ENCODE measurements at places on chromosomes 4 and X. TPM values are rescaled to one million over a fixed set of nuclear protein-coding genes. Genes with fewer than 3 reads are reported as not detected.

Gene SLC16A2
- total RNA-seq: 22.0 TPM

GRCh38 chr4:45442466-45442865, 681.4 kb downstream of the GABRG1 start:
- no peaks in the 10 kb centered on the region for H3K27me3 ChIP-seq
- no peak overlapping the region for H3K4me3 ChIP-seq
- H3K36me3 ChIP-seq: no peaks in the 10 kb centered on the region
- no peak overlapping the region for H3K27ac ChIP-seq
- DNase-seq: peak; percentile 51

GRCh38 chrX:71912156-71912555, 1.5 kb downstream of the NHSL2 start:
- no peak overlapping the region for H3K27ac ChIP-seq
- no peak for DNase-seq
- peaks cover 15% of the 10 kb centered on the region for H3K4me1 ChIP-seq
- no peaks in the 10 kb centered on the region for H3K27me3 ChIP-seq

DNA sequence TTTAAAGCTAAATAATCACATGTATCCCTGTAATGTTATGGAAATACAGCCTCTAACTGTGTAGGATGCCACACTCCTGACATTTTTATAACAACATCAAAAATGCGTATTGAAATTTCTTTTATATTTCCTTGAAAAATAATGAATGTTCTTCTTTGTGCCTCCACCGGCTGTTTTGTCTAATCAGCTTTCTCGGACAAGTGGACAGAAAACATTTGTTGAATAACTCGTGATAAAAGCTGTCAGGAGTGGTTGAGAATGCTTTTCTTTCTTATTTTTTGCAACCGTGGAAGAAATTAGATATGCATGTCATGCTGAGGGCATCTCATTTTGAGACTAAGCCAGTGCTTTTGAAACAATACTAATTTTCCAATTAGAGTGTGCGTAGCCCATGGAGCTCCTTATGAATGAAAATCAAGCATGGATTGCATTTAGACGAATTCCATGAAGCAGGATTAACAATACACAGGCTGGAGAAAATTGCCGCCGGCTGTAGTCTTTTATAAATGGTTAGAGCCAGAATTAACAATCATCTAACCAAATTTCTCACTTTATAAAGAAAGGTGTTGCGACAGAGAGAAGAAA, 614.5 kb upstream of the LCORL start:
- no peak overlapping the region for H3K4me3 ChIP-seq
- no peaks in the 10 kb centered on the region for H3K27me3 ChIP-seq
- DNase-seq: no peak
- H3K36me3 ChIP-seq: no peaks in the 10 kb centered on the region
- no peak overlapping the region for H3K27ac ChIP-seq

GRCh38 chr4:5444918-5445517, 263.3 kb downstream of the EVC2 start:
- no peaks in the 10 kb centered on the region for H3K27me3 ChIP-seq
- no peak overlapping the region for H3K27ac ChIP-seq
- DNase-seq: no peak
- H3K4me3 ChIP-seq: no peak overlapping the region

DNA sequence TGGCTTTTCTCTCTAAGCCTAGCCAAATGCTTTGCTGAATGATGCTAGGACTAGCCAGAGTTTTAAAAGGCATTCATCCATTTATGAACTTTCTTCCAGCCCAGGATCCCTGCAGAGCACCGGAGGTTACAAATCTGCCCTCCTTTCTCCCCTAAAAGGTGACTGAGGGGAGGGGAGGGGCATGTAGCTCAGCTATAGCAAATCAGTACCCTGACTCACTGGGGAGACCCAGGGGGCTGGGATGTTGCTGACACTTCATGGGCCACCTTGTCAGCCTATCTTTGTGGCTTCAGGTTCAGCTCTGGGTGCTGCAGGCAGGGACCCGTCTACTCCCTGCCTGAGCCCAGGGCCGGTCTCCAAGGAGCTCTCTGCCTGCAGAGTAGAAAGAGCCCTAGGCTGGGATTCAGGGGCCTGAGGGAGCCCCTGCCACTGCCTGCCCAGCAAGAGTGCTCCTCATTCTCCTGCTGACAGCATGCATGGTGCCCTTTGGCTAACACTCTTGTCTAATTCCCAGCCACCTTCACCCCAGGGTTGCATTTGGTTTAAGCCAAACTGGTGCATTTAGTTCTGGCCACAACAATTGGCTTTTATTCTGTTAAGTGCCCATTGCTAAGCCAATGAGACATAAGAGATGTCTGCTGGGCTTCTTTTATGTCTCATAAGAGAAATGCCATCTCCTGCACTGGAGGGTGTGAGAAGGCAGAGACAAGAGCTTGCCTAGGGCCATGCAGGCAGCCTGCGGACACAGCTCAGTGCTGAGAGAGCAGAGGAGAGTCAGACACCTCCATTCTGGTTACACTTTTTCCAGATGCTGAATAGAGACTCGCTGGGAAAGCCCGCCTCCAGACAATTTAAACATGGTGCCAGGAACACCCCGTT, 11.9 kb upstream of the UBA6 start:
- no peaks in the 10 kb centered on the region for H3K36me3 ChIP-seq
- no peaks in the 10 kb centered on the region for H3K27me3 ChIP-seq
- H3K4me1 ChIP-seq: peaks cover 23% of the 10 kb centered on the region
- no peak overlapping the region for H3K4me3 ChIP-seq

GRCh38 chr4:13171292-13172057, 312.7 kb downstream of the RAB28 start:
- H3K27ac ChIP-seq: no peak overlapping the region
- H3K36me3 ChIP-seq: no peaks in the 10 kb centered on the region
- peak; percentile 7 for DNase-seq

DNA sequence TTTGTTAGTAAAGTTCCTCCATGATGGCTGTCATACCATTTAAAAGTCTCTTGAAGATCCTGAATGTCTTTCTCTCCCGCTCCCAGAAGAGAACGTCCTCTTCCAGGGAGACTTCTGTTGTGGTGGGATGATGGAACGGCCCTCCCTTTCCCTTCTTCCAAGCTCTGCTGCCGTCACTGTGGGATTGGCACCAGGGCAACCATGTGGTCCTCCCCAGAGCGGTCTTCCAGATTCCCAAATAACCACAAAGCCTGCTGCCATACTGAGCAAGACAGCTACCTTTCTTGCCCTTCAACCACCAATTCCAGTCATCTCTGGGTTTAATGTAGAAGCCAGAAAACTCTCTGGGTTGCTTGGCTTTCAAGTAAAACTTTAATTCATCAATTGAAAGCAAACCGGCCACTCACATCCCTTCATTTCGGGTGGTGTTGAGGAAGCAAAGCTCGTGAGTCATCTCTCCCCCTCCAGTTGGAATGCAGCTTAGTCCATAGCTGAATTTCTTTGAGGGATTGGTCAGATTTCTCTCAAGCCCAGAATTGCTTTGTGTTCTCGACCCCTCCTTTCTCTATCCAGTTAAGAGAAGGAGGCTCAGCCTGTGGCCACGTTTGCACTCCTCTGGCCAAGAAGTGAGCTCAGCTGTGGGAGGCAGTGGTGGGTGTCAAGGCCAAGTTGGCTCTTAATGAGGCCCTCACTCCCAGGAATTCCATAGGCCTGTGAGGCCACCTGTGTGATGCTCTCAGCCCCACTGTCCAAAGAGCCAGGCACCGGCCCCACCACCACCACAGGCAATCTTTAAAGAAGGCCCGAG, 36.9 kb downstream of the FHDC1 start:
- no peak overlapping the region for H3K4me3 ChIP-seq
- no peaks in the 10 kb centered on the region for H3K27me3 ChIP-seq
- no peak for DNase-seq
- H3K36me3 ChIP-seq: peaks cover 34% of the 10 kb centered on the region
- no peaks in the 10 kb centered on the region for H3K4me1 ChIP-seq
- H3K27ac ChIP-seq: no peak overlapping the region

DNA sequence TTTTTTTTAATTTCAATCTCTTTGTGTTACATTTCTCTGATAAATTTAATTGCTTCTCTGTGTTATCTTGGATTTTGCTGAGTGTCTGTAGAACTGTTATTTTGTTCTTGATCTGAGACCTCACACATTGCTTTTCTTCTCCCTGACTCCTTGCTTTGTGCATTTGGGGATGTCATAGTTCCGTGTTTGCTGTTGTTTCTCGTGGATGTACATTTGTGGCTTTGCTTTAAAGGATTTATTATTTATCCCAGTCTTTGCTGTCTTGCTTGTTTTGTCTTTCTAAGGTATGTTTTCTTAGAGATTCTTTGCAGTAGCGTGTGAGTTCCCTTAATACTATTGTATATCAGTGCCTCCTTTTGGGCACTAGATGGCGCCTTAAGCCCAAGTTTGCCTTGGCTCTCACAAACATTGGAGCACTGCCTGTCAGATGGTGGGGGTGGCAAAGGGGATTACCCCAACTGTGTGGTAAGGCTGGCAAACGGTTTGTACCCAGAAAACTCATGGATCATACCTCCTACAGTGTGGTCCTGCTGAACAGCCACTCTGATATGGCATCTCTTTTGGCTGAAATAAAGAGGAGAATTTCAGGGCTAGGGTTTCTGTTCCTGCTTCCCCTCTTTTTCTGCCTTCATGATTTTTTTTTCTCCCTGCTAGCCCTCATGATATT, 96.4 kb downstream of the PGRMC2 start:
- H3K27ac ChIP-seq: no peak overlapping the region
- peak; percentile 86 for DNase-seq
- no peaks in the 10 kb centered on the region for H3K27me3 ChIP-seq
- no peak overlapping the region for H3K4me3 ChIP-seq

DNA sequence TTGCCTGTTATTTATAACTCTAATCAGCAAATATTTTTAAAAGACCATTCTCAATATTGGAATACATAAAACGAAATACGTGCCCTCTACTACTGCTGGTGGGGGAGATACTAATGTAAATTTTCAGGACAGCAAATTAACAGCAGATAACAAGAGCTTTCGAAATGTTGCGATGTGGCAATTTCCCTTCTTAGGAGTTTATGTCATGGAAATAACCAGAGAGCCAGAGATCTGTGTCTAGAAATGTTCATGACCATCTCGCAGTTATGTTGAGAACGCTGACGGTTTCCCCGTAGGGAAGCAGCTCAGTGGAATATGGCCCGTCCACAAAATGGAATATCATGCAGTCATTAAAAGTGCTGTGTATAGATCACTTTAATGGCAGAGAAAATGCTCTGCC, 238.4 kb upstream of the PSAPL1 start:
- no peak overlapping the region for H3K4me3 ChIP-seq
- DNase-seq: no peak
- H3K4me1 ChIP-seq: no peaks in the 10 kb centered on the region
- H3K27me3 ChIP-seq: no peaks in the 10 kb centered on the region
- no peaks in the 10 kb centered on the region for H3K36me3 ChIP-seq

- no peak overlapping the region for H3K4me3 ChIP-seq
- DNase-seq: no peak
- H3K27ac ChIP-seq: no peak overlapping the region
Measured at GRCh38 chrX:15217161-15217560, 52.7 kb downstream of the ASB9 start.

- peaks cover 15% of the 10 kb centered on the region for H3K36me3 ChIP-seq
- no peak overlapping the region for H3K27ac ChIP-seq
- no peaks in the 10 kb centered on the region for H3K4me1 ChIP-seq
- no peaks in the 10 kb centered on the region for H3K27me3 ChIP-seq
- DNase-seq: no peak
Measured at GRCh38 chr4:145773581-145774234, 93.8 kb downstream of the C4orf51 start.

DNA sequence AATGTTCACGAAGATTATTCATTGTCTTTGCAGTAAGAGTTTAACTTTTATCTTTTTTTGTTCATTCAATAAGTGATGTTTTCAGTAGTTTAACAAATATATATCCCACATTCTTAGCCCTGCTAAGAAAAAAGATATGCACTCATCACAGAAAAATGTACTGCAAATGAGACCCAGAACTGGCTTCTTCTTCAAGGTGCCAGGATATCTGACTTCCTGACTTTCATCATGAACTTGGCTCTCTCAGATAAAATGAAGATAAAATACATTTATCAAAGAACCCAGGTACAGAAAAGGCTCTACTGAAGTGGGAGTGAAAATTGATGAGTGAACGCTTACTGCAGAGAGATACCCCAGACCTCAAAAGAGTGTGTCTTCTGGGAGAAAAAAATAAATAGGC, 177.8 kb upstream of the DKK2 start:
- no peaks in the 10 kb centered on the region for H3K4me1 ChIP-seq
- H3K4me3 ChIP-seq: no peak overlapping the region
- H3K27ac ChIP-seq: no peak overlapping the region
- DNase-seq: no peak
- no peaks in the 10 kb centered on the region for H3K36me3 ChIP-seq

GRCh38 chrX:68693481-68694434, 46.3 kb downstream of the STARD8 start:
- H3K4me3 ChIP-seq: peak overlapping the region; percentile 64
- H3K27ac ChIP-seq: no peak overlapping the region
- H3K36me3 ChIP-seq: no peaks in the 10 kb centered on the region
- DNase-seq: peak; percentile 85
- peaks cover 6% of the 10 kb centered on the region for H3K27me3 ChIP-seq
